ENCODE measurements at places on chromosomes 4 and X.

- no peak for DNase-seq
These were observed 456.8 kb upstream of the AMOT start for GRCh38 chrX:113297437-113297836.

DNA sequence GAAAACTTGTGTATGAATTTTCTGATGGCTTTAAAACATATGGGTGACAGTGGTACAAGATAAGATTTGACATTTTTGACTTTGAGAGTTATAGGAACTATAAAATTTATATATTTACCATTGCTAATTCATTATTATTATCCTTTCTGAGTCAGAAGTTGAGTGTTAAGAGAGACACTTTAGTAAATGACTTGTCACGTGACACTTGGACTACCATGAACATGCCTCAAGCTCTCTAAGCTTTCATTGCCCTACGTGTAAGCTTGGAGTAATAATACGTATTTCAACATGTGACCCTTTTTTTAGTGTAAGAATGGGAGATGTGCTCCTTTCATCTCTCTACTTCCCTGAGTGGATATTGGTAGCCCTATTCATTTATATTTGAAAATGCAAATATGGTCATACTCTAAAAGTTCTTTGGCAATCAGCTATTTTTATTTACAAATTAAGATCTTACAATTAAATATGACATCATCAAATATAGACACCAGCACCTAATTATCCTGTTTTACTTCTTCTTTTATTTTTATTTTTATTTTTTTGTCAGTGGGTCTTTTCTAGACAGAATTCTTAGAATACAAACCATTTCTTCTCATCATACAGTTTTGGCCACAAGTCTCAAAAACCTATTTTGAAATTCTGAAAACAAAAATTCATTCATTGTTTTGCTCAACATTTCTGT lies 837.0 kb downstream of the PDHA2 start:
- no peak for DNase-seq

GRCh38 chr4:47510506-47511143 lies 25.6 kb downstream of the ATP10D start:
- no peak for DNase-seq

GRCh38 chr4:137740141-137740540 lies 207.8 kb upstream of the PCDH18 start:
- no peak for DNase-seq

DNA sequence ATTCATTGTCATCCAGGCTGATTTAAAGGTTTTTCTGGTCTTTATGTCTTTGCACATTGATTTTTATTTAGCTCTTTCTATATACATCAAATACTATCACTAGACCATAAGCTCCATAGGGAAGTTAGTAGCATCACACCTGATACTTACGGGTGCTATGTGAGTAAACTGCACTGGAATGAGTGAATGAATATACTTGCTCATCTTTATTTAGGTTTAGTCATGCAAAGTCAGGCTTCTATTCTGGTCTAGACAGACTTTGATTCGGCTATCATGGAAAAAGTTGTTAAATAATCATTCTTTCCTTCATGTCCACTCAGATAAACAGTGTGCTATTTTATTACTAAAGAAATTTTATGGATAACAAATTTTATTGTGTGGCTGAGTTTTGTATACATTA lies 457.8 kb upstream of the PCDH7 start:
- DNase-seq, result no peak

DNA sequence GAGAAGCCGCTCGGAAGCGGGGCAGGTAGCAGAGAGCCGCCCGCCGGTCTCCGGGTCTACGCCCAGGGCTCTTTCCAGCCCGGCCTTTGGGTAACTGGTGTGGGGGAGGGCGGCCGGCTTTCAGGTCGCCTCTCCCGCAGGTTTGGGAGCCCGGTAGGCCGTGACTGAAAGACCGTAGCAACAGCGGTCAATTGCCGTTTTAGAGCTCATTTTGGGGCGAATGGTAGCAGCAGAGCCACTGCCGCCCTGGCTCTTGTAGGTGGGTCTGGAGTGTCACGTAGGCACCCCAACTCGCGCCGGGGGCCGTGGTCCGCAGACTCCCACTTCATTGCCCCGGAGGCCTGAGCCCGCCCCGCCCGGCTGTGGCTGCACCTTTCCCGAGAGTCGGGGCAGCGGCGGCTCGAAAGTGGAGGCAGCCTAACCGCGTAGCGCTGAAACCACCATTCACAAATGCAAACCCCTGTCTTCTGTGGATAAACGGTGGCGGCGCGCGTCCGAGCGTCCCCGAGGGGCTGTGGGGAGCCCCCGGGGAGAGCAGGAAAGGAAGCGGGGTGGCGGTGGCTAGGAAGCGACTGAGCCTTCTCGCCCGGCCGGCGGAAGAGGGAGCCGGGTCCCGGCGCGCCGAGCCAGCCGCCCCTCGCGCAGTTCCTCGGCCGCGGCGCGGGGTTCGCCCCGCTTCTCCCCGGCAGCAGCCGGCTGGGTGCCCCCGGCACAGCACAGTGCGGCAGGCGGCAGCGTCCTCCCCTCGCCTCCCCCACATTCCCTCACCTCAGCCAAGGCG lies 2185.1 kb upstream of the TENM3 start:
- DNase-seq, result no peak

GRCh38 chrX:153646620-153647373 lies at the start of gene DUSP9:
Gene DUSP9, plus strand, starts transcription at chrX:153647203. Its CDS starts 751 bp downstream, at chrX:153647954.
- peak; percentile 34 for DNase-seq

GRCh38 chrX:148448686-148449085 lies 51.7 kb upstream of the AFF2 start:
- no peak for DNase-seq

- no peak for DNase-seq
These were observed 1.4 kb downstream of the TCEAL1 start for GRCh38 chrX:103630171-103630511.

DNA sequence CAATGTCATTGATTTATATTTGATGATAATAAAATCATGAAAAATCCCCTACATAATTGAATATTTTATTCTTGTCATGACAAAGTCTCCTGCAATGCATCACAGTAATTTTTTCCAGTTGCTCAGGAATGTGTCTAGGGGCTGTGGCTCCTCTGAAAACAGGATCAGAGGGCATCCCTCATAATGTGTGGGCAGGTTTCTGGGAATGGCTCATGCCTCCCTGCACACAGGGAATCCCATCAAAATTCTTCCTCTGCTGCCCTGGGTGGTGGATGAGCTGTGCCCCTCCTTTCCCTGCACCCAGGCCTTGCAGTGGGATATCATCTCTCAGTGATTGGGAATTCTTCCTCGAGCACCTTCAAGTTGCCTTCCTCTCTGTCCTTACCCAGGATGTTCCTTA lies 20.4 kb upstream of the PUDP start:
- DNase-seq, result no peak

DNA sequence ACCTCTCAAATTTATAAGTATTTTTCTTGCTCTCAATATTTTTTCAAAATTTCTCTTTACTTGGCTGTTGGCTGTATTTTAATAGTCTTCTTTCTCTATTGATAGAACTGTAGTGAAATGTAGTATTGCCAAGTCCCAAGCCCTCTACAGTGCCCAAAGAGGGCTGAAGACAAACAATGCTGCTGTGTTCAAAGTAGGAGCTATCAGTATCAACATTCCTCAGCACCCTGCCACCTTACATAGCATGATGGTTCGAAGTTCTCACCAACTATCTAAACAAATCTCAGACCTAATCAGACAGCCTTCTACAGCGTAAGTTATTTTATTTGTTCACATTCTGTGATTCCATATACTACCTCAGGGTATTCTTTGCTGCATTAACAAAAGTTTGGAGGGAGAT lies 99.1 kb upstream of the ADAD1 start:
- no peak for DNase-seq

GRCh38 chr4:105179539-105180401 lies 33.1 kb downstream of the TET2 start:
- no peak for DNase-seq

DNA sequence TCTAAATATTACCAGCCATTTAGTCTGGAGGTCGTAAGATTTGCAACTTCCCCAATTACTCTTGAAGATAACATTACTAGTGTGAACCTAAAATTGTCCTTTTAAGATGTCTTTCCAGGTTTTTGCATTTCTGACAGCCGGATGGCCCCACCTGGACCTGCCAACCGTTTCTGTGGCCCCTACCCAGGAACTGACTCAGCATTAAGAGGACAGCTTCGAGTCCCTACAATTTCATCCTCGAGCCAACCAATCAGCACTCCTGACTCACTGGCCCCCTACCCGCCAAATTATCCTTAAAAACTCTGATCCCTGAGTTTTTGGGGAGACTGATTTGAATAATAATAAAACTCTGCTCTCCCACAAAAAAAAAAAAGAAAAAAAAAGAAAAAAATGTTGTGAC lies 112.0 kb downstream of the SCLT1 start:
- no peak for DNase-seq

DNA sequence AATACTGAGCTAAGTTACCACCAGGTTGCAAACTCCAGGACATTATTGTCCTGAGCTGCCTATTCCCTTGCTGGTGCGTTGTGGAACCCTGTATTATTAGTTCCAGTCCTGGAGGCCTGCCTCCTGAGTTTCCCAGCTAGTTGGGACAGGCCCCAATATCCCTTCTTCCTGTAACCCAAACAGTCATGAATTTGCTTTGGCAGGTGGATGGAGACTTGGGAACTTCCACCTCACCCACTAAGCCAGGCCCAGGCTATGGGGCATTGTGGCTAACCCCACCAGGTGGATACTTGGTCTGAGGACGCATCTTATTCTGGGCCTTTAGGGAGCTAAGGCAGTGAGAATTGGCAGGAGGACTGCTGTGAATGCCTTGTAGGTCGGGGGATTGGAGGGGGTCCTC lies 5.0 kb downstream of the RBM3 start:
- no peak for DNase-seq

DNA sequence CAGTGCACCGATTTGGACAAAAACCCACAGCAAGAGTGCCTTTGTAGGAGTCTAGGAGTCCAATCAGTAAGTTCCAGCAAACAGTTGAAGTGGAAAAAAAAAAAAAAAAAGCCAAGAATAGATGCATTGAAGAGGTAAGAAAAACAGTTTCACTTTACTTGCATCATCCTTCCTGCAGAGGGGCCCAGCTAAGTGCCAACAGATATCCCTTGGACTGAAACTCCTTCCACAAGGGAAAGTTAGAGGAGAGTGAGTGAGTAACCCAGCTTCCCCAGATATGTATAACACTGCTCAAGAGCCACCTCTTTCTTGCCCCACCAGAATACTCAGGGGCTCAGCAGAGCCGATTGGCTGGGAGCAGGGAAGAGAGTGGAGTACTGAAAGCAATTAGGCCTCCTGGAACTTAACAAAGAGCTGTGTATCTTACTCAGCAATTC lies 617.7 kb upstream of the SMIM31 start:
- DNase-seq, result no peak

GRCh38 chrX:118978451-118978850 lies 4.0 kb downstream of the LONRF3 start:
- no peak for DNase-seq

GRCh38 chr4:169650227-169650936 lies 30.0 kb downstream of the CLCN3 start:
- DNase-seq, result no peak

DNA sequence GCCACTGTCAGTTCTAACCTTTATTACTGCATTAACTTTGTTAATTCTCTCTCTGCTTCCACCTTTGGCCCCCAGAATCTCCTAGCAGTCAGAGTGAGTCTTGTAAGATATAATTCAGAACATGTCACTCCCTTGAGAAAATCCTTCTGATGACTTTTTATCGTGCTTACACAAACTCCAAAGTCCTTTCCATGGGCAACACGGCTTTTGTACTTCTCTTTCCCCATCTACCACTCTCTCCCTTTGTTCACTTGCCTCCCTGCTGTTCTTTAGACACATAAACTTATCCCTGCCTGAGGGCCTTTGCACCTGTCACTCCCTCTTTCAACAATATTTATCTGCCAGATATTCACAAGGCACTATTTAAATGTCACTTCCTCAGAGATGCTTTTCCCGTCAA lies 64.8 kb downstream of the MAOB start:
- no peak for DNase-seq

DNA sequence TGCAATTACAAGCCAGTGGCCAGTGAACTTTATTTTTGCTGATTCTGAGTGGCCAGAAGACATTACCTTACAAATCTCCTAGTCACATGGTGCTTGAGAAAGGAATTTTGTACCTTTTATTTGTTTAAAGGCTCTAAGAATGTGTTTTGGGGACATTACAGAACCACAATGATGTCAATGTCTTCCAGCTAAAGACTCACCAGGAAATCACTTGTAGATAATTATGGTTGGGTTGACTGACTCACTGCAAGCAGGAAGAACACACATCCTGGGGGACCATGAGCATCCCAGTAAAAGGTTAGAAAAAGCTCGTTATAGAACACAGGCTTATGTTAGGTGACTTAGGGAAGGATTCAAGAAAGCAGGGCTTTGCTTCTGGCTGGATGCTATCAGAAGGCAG lies 119.4 kb upstream of the FAM9B start:
- DNase-seq, result no peak

DNA sequence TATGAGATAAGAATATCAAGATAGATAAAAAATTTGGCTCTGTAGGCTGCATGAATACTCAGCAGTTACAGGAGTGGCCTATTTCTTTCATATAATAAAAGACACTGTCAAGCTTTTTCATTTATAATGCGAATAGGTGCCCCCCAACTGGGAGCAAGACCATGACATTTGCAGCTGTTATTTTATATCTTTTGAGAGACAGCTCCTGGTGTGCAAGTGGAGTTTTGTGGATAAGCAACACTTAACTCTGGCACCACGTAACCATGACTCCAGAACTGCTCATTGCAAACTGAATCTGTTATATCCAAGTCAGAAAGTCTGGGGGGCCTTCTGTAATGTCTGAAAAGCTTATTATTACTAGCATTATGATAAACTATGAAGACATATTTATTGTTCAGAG lies 1372.4 kb downstream of the C4orf33 start:
- no peak for DNase-seq

Measured in activated T-cell treated with anti-CD3 and anti-CD28 coated beads, Interleukin-2, amount 50 U/mL, for 1 hour (primary cell).